HS-5 (cell line): ENCODE measurements at places on chromosomes 12 and 14.

DNA sequence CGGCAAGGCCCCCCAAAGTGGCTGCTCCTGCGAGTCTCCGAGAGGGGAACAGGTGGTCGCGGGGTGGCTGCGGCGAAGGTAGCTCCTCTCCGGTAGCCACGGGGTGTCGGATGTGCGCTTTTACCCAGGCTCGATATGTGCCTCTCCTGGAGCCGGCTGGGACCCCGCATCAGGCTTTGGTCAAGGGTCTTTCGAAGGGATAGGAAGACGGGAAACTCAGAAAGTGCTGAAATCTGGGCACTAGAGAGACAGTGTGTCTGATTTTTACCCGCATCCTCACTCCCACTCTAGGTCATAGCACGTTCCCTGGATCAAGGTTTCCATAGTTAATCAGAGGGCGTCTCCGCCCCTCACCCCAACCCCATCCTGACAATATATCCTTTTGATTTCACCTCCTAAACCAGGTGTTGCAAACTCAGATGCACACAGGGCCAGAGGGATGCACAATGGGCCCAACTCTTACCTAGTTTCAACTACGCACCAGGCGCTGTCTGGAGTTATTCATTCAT, 156.9 kb downstream of the PTPN11 start:
- DNase-seq = no peak

DNA sequence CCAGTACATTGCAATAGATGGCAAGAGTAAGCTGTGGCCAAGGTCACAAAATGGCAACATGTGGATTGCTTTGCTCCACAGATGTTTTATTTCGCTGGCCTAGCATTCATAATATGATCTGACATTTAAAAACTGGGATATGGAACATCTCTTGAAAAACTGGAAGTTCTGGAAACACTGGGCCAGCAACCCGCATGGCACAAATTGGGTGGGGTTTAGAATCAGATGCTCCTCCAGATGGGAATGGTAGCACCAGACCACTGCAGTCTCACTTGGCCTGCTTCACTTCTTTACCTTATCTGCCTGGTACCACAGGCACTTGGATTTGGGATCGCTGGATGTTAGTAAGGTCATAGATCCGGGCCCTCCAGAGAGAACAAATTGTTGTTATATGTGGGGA, 10.1 kb downstream of the ZC2HC1C start:
- DNase-seq = no peak

DNA sequence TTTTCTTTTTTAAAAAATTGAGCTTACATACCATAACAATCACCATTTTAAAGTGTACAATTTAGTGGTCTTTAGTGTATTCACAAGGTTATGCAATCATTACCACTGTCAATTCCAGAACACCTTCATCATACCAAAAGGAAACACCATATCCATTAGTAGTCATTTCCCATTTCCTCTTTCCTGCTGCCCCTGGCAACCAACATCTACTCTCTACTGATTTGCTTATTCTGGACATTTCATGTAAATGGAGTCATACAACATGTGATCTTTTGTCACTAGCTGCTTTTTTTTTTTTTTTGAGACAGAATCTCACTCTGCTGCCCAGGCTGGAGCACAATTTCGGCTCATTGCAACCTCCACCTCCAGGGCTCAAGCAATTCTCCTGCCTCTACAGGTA, 66.8 kb upstream of the CFL2 start:
- peak; percentile 94 for DNase-seq

DNA sequence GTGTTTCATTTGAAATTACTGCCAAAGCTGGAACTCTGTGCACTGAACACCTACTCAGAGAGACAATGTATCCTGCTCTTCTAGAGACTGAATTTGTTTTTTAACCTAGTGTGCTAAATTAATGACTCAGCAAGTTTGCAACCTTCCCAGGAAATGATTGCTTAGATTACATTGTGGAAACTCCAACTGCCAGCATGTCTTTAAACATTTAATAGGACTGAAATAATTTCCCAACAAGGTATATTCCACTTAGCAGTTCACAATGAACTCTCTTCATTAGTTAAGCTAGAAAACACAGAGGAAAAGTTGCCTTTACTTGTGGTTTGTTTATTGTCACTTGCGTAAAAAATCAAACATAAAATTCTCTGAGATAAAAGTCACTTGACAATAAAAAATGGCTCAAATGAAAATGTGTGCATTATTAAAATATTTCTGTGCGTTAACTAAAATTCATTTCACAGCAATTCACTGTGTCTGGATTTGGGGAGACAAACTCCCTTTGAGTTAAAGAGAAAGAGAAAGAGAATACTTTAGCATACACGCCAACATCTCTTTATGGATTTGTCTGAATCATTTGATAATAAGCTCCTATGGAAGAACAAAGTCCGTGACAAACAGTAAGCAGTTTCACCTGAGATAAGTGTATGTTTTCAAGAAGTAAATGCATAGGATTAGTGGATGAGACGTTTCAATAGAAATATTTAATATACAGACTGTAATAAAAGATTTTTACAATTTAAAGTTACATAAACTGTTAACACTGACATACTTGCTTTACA, 284.0 kb downstream of the PRKD1 start:
- no peak for DNase-seq
